Colonic mucosa (tissue), 4 donors: ENCODE measurements at places on chromosomes 1 and 21. TPM values are rescaled to one million over a fixed set of nuclear protein-coding genes. Genes with fewer than 3 reads are reported as not detected.

- H3K4me3 ChIP-seq: no peak overlapping the region
- H3K36me3 ChIP-seq: no peaks in the 10 kb centered on the region
- H3K27ac ChIP-seq: no peak overlapping the region
- no peaks in the 10 kb centered on the region for H3K4me1 ChIP-seq
These were observed 64.8 kb downstream of the ERG start for GRCh38 chr21:38433471-38433870.

- H3K4me3 ChIP-seq: no peak overlapping the region
- no peaks in the 10 kb centered on the region for H3K4me1 ChIP-seq
- H3K36me3 ChIP-seq: no peaks in the 10 kb centered on the region
- DNase-seq: no peak
- no peak overlapping the region for H3K27ac ChIP-seq
- H3K27me3 ChIP-seq: no peaks in the 10 kb centered on the region
These were observed 228.4 kb upstream of the POU3F1 start for GRCh38 chr1:38274974-38275373.

DNA sequence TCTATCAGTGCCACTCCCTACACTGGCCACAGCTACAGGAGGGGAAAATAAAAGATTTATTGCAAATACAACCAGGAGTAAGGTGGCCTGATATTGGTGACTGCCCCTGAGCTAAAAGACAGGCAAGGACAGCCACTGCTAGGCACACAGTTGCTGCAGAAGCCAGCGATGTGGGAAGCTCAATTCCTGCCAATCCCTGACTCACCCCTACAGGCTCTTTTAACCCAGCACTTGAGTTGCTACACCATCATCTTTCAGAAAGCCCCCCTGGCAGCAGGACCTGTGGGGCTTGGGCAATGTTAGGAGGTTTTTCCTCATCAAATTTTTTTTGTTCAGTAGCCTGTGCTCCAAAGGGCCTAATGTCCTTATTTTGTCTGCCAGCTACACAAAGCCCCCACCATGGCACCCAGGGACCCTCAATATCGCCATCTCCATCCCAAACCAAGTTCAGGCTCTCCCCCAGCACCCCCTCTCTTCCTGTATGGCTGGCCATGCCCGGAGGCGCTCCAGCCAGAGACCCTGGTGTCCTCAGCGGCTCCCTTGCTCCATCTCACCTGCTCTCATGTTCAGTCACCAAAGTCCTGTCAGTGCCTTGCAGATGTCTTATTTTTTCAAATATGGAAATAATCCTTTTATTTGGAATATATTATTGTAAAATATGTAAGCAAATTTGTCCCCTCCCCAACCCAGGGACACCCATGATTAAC lies 13.4 kb downstream of the CLEC20A start:
- DNase-seq: no peak
- H3K27ac ChIP-seq: no peak overlapping the region
- H3K4me1 ChIP-seq: no peaks in the 10 kb centered on the region
- no peaks in the 10 kb centered on the region for H3K27me3 ChIP-seq
- no peaks in the 10 kb centered on the region for H3K36me3 ChIP-seq
- H3K4me3 ChIP-seq: no peak overlapping the region

Gene CD101
- total RNA-seq: 1.8 TPM

Gene PLA2G2C
- total RNA-seq: not detected

- no peaks in the 10 kb centered on the region for H3K4me1 ChIP-seq
- H3K27ac ChIP-seq: no peak overlapping the region
- no peaks in the 10 kb centered on the region for H3K27me3 ChIP-seq
- H3K36me3 ChIP-seq: no peaks in the 10 kb centered on the region
- no peak for DNase-seq
- H3K4me3 ChIP-seq: no peak overlapping the region
These were observed 1326.5 kb downstream of the PLA2G4A start for GRCh38 chr1:188155261-188155660.

DNA sequence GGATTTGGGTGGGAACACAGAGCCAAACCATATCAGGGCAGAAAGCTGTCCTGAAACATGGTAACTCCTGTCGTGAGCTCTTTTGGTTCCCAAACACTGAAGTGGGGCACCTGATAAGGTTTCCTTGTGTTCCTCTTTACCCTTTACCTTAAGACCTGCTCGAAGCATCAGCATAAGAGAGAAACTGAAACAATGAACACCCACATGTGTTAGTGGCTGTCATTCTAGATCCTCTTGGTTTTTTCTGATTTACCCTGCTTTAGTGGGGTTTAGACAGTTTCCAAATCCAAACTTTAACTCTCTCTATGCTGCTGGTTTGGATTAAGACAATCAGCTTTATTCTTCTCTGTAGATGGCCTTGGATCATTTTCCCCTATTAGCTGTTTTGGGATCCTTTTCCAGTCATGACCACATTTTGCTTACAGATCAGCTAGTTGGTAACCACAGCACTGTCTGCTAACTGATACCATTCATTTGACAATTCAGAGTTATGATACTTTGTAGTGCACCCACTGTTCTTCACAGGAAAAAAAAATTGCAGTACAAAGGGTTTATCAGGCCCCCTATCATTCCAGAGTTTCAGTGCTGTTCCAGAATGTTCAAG lies 975 bp upstream of the MNDA start:
- H3K27ac ChIP-seq: no peak overlapping the region
- H3K4me3 ChIP-seq: no peak overlapping the region
- H3K27me3 ChIP-seq: no peaks in the 10 kb centered on the region
- DNase-seq: no peak
- no peaks in the 10 kb centered on the region for H3K36me3 ChIP-seq
- no peaks in the 10 kb centered on the region for H3K4me1 ChIP-seq

Gene TSHB
- total RNA-seq: not detected

Gene C4BPA
- 1.9 TPM for total RNA-seq
